ENCODE measurements at places on chromosomes 12 and 14.
A peak's percentile ranks its signal among the peaks of the same experiment; 100 is the strongest.

DNA sequence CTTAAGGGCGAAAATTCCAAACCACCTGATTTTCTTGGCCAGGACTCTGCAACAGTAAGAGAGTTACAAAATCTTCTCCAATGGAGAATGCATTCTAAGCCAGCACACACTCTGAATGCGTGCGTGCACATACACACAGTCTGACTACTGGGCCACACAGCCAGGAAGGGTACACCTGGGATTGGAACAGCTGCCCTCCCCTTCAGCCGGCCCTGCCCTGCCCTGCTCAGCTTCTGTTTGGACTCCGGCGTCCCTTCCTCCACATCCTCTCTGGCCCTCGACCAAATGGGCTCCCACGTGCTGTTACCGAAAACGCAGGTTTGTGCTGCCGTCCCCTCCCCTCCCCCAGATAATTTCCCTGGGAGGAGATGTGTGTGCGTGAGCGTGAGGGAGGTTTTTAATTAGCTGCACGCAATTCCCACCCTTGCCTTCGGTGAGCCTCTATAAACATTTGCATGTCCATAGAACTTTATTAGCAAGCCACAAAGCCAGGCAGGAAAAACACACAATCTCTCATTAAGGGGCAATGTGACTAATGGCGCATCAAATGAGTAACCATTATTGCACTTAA, 43.0 kb downstream of the CCNK start:
- no peak for DNase-seq

DNA sequence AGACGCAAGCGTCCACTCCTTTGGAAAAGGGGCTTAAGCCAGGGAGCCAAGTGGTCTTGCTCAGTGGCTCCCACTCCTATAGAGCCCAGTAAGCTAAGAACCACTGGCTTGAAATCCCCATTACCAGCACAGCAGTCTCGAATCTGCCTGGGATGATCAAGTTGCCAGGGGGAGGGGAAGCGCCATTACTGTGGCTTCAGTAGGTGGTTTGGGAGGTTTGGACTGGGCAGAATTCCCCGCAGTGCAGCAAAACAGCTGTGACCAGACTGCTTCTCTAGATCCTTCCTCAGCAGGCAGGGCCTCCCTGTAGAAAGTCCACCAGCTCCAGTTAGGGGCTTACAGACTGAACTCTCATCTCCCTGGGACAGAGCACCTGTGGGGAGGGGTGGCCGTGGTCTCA, 115.4 kb downstream of the TMEM117 start:
- no peak for DNase-seq

- no peak for DNase-seq
Measured at GRCh38 chr12:123384994-123385376, 1.1 kb downstream of the KMT5A start.

DNA sequence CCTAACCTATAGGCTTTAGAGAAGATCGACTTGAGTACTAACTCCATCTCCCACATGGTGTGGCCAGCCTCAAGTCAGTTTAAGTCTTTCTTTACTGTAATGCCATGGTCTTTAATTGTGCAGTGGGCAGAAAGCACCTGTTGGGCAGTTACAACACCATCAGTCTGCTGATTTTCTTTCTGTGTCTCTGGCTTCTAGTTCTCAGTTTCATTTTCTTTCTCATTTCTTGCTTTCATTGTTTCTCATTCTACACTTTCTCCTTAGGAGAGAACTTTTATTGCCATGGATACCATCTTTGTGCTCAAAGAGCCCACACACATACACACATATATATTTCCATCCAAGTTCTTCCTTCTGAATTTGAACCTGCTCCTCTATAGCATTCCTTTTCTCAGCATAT, 96.1 kb upstream of the SLC16A7 start:
- DNase-seq: no peak

GRCh38 chr12:57214398-57214781, 2.2 kb upstream of the NXPH4 start:
- DNase-seq: peak; percentile 73

DNA sequence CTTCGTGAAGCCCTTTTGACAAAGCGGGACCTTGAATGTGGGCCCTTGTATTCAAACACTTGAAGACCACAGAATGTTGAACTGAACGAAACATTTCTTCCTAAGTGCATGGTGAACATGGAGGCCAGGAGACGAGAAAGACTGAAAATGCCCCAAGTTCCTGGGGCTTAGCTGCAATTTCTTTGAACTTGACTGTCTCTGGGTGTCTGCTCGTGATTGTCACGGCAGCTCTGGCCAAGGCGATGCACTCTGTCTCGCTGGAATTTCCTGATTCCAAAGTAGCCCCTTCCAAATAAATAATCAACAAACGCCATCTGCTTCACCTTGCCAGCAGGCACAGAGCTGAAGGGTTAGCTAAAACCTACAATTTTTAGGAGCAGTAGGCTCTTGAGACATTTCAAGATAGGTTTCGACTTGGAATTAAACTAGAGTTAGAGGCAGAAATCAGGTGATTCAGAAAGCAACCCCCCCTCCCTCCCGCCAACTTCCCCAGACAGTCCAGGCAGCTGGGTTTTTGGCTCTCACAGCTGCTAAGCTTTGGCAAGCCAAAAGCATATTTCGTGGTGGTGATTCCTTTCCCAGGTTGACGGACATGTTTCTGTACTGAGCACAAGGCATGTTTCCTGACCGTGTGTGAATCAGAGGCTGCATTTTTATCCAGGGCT, 13.5 kb upstream of the IRF2BPL start:
- DNase-seq: no peak

- DNase-seq: no peak
Measured at GRCh38 chr12:113136128-113136989, 798 bp upstream of the RASAL1 start.

Measured in NCI-H187 treated with DMSO at 0.1 percent for 48 hours (cell line).